ENCODE measurements at places on chromosomes 16 and 17.

GRCh38 chr17:76537578-76538280 lies at the start of gene CYGB:
Gene CYGB (minus strand): TSS chr17:76537709. CDS start chr17:76537542, 167 bp downstream.
- DNase-seq, result no peak

- DNase-seq, result no peak
Observed at GRCh38 chr17:17732444-17732843, 51.2 kb downstream of the RAI1 start.

DNA sequence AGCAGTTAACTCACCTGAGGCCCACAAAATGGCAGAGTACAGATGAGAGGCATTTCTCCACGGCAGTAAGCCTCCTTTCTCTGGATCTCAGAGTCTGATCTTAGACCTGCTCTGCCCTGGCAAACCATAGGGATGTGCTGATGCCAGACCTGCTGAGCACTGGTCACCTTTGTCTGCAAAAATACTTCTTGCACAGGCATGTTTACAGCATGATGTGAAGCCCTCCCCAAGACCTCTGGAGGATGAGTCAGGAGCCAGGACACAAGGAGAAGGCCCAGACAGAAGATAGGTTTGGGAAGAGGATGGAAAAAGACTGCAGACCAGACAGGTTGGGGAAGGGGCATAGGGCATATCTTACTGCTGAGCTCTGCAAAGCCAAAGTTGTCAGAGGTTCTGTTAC lies 426.6 kb downstream of the PMP22 start:
- DNase-seq, result no peak

DNA sequence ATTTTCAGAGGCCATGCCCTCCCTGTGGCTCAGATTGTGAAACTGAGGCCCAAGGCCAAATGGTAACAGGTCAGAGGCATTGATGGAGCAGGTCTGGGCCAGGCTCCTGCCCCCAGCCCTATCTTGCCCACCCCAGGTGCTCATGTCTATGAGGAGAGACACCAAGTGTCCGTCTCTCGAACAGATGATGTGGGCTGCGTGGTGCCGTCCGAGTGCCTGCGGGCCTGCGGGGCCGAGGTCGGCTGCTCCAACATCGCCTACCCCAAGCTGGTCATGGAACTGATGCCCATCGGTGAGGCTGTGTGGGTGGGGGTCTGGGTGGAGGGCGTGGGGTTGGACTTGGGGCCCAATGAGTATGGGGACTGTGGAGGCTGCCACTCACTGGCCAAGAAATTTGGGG lies 8.7 kb upstream of the FAM83G start:
- DNase-seq, result no peak

DNA sequence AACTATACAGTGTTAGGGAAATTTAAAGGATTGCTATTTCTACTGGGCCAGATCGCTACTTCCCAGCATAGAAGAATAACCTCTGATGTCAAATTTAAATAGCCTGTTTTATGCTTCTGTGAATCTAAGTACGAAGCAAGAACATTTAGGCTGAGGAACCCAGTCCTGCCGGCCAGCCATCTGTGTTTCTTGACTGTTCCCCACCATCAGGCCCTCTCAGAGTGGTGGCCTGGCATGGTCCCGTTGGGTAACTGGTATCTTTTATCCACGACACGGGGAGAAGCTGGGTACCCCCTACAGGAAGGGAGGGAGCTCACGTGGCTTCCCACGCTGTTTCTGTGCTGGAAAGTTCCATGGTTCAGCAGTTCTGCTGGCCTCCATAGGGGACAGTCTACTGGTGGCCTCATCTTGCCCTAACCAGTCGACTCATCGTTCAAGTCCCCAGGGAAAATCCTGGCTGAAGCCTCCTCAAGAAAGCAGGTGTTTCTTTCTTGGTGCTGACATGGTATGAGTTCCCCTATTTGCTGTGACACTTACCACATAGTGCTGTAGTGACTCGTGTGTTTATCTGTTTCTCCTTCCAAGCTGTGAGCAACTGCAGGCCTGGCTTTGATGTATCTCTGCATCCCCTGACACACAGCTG lies 201.7 kb upstream of the NLRP1 start:
- DNase-seq, result no peak

- DNase-seq, result no peak
Observed at GRCh38 chr16:50303041-50303604, 36.8 kb downstream of the ADCY7 start.

GRCh38 chr17:80422276-80422675 lies 7.3 kb downstream of the ENDOV start:
- no peak for DNase-seq

DNA sequence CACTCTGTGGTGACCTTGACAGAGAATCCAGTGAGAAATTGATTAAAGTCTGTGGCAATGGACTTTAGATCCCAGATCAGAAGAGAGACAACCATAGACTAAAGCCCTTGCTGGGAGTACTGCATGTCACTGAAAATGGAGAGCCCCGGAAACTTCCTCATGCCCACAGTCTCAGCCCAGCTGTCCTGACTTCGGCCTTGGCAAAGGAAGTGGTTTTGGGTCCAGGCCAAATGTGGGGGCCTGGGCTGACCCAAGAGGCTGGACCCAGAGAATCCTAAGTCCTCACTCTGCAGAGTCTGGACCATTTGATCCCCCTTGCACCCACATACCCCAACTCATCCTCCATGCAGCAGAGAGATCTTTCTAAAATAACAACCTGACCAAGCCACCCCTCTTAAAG lies 4.7 kb upstream of the BEAN1 start:
- no peak for DNase-seq

DNA sequence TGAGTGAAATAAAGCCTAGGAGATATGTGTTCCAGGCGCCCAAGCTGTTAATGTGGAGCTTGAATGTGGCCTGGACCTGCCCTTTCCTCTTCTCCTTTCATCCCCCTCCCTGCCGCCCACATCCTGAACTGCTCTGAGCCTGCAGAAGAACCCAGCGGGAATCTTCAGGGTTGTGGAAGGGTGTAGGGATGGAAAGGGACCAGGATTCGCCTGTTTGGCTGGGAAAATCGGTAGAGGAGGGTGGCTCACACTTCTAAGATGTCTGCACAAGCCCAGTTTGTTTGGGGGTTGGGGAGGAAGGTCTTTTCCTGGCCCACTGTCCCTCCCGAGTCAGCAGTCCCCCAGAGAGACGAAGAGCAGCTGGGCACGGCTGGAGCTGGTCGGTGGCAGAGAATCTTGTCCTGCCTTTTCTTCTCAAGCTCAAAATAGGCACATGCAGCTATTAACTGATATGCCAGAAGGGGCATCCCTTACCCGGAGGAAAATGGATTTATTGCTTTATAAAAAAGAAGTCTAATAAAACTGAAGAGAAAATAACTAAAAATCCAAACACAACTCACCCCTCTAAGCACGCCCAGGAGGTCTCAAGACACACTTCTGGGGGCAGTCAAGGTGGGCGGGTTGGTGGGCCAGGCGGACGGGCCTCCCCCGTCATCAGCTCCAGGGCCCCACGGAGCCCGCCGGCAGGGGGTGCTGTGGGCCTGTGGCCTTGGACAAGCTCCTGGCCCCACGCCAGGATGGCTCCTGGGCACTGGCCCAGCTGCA lies 11.5 kb upstream of the PITPNA start:
- peak; percentile 37 for DNase-seq

- DNase-seq, result no peak
Observed at GRCh38 chr17:12507026-12507595, 158.6 kb upstream of the MYOCD start.

DNA sequence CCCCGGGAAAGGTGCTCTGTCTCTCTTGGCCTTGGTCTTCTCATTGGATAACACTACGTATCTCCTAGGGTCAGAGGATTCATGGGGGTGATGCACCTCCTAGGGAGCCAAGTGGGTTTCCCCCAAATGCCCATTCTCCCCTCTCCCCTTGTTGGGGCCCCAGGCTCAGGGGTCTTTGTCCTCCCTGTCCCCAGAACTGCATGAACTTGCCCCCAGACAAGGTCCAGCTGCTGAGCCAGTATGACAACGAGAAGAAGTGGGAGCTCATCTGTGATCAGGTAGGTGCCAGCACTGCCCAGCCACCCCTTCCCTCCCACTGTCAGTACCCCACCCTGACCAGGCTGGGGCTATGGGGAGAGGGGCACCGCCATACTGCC lies 8.7 kb downstream of the FMNL1 start:
- no peak for DNase-seq

GRCh38 chr16:35197656-35198055 lies 1738.2 kb downstream of the TP53TG3F start:
- DNase-seq, result no peak

DNA sequence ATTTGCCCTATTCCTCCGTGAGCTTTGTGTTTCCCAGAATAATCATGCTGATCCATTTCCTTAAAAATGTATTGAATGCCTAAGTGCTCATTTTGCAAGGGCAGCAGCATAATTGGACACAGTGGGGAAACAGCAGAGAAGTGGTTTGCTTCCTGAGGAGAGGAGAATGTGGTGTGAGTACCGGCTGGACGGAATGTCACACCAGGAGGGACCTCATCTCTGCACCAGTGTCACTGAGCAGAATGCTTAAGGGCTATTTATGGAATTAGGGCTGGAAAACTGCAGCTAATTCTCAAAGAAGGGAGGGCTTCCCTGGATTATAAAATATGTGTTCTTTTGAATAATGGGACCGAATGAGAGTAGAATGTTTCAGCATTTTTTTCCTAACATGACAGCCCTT lies 1100.6 kb upstream of the RBFOX1 start:
- no peak for DNase-seq

DNA sequence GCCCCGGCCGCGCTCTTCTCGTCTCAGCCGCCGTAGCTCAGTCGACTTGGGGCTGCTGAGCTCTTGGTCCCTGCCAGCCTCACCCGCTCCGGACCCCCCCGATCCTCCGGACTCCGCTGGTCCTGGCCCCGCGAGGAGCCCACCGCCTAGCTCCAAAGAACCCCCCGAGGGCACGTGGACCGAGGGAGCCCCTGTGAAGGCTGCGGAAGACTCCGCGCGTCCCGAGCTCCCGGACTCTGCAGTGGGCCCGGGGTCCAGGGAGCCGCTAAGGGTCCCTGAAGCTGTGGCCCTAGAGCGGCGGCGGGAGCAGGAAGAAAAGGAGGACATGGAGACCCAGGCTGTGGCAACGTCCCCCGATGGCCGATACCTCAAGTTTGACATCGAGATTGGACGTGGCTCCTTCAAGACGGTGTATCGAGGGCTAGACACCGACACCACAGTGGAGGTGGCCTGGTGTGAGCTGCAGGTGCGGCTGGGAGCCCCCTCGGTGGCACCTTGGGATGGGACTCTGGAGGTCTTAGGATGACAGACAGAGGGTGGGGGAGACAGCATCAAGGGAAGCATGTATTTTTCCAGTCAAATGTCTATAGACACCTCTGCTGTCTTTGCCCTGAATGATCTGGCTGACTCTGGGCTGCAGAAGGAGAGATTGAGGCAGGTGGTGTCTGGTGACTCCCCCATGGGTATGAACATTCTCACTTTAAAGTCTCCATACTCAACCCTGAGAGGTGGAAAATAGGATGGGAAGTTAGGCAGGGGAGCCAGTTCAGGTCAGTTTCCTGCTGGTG lies 635 bp downstream of the WNK4 start:
- DNase-seq, result no peak

DNA sequence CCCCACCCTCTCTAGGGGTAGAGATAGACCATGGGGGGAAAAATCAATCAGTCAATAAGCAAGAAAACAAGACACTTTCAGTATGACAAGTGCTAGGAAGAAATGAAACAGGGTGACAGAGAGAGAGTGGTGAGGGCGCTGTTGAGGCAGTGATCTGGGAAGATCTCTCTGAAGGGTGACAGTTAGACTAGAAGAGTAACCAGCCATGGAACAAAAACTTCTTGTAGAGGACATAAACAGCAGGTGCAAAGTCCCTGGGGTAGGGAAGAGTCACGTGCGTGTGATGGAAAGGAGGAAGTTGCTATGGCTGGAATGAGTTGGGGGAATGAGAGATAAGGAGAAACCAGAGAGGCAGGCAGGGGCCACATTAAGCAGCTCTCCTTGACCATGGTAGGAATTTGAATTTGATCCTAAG lies 16.8 kb upstream of the EMP2 start:
- no peak for DNase-seq

DNA sequence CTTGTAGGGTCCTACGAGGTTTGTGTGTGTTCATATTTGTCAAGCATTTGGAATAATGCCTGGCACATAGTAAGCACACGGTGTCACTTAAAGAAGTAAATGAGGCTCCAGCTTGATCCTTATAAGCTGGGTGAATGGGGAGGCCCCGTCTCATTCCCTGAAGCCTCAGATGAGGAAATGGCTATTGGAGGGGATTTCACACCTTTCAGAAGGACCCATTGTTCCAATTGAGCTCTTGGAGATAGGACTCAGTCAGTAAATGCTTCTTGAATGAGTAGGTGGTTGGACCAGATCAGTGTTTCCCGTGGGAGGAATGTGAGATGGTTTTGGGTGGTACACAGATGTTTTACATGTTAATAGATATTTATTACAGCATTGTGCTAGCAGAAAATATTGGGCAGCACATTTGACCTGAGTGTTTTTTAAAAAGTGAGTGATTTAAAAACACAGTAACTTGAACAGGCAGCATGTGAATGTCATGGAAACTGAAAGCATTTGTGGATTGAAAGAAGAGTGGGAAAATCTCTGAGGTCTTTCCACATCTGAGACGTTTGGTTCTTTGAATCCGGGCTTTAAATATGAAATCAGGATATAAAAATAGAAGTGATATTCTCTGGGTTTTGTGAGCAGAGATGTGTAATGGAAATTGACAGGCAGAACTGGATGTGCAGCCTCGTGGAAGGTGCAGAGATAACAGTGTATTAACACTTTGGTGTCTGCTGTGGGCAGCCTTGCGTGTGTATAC lies 36.4 kb upstream of the ARHGAP17 start:
- DNase-seq, result no peak

DNA sequence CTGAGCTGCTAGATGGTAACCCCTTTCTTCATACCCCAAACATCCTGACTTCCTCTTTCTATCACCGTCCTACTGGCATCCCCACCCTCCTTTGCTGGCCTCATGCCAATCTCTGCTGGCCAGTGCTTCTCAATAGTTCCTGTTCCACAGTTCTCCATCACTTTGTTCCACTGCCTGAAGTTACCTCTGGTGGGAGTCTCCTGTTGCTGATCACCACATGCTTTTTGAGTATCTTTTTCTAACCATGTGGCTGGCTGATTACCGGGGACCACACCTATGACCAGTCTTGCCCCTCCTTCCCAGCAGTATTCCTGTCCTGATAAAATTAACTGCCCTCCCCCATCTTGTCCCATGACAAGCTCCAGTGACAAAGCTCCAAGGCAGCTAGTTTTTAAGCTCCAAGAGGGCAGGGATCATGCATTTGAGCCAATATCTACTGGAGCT lies 380.4 kb upstream of the CCL2 start:
- no peak for DNase-seq

- no peak for DNase-seq
Observed at GRCh38 chr16:28904363-28904762, 20.7 kb downstream of the RABEP2 start.

DNA sequence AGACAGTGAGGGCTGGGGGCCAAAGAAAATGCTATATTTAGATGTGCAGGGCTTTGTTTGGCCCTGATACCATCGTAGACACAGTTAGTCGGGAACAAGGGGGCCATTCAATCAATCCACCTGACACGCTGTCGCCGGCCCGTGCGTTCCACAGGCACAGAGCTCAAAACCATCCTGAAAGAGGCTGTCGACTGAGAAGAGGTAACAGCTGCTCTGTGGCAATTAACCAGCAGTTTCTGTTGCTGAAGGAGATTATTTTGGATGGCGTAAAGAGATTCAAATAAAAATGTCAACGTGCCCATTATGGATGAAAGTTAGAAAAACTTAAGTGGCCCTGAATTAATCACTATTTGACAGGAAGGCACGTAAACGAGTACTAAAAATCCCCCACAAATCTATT lies 276.2 kb upstream of the IRX5 start:
- no peak for DNase-seq

Measured in AG09319 (cell line).